T47D (cell line): ENCODE measurements at places on chromosomes 6 and 20.

DNA sequence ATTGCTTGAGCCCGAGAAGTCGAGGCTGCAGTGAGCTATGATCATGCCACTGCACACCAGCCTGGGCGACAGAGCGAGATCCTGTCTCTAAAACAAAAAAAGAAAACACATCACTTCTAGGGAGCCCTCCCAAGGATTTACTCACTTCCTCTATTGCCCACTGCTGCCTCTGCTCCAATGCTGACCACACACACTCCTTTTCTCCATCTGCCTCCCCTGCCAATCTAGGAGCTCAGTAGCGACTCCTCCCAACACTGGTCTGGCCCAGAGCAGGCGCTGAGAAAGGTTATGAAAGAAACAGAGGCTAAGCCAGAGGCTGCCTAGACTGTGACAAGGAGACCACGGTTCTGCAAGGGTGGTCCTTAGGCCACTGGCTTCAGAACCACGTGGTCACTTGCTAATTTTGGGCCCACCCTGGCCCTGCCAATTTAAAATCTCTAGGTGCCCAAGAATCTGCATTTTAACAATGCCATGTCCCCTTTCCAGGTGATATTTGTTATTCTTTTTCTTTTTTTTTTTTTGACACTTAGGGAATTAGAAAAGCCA, 1.3 kb upstream of the E2F1 start:
- no peak for DNase-seq

GRCh38 chr6:82363428-82364086, at the start of gene TPBG:
Gene TPBG, plus strand, starts transcription at chr6:82363817. Its CDS starts 1,145 bp downstream, at chr6:82364962.
- peak; percentile 45 for DNase-seq

- no peak for DNase-seq
These were observed 294.1 kb downstream of the TFAP2B start for GRCh38 chr6:51112731-51113130.

DNA sequence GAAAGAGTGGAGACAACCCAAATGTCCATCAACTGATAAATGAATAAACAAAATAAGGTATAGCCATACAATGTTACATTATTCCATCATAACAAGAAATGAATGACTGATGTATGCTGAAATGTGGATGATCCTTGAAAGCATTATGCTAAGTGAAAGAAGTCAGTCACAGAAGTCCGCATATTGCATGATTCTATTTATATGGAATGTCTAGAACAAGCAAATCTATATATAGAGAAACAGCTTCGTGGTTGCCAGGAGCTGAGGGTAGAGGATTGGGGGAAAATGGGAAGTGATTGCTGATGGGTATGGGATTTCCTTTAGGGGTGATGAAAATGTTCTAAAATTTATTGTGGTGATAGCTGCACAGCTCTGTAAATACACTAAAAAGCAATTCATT, 196.8 kb downstream of the ATXN1 start:
- DNase-seq: no peak

DNA sequence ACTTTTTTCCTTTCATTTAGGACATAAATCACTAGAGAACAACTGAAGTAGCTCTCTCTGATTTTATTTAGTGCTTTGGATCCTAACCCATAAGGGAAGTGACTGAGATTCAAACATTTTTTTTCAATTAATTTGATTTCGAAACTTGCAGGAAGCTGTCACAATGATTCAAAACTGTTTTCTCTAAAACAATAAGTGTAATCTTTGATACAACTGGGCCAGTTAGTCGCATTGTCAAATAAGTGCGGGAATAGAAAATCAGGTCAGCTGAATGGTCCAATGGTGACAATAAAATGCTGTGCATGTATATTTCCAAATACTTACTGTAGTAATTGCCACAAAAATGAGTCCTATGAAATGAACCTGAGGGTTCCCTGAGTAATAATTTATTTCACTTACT, 930.8 kb downstream of the TFAP2A start:
- no peak for DNase-seq

- no peak for DNase-seq
These were observed 29.7 kb downstream of the GJA1 start for GRCh38 chr6:121465101-121465500.

- DNase-seq: no peak
These were observed 3.2 kb downstream of the NKX2-2 start for GRCh38 chr20:21510414-21511384.

DNA sequence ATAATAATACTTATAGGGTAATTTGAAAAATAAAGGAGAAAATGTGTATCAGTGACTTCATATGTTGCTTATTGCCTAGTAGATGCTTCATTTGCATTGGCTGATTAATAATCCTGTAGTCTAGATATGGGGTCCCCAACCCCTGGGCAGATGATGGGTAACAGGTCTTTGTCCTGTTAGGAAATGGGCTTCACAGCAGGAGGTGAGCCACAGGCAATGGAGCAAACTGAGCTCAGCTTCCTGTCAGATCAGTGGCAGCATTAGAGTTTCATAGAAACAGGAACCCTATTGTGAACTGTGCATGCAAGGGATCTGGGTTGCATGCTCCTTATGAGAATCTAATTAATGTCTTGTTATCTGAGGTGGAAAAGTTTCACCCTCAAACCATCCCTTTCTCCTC, 1049.5 kb upstream of the EPHA7 start:
- no peak for DNase-seq

DNA sequence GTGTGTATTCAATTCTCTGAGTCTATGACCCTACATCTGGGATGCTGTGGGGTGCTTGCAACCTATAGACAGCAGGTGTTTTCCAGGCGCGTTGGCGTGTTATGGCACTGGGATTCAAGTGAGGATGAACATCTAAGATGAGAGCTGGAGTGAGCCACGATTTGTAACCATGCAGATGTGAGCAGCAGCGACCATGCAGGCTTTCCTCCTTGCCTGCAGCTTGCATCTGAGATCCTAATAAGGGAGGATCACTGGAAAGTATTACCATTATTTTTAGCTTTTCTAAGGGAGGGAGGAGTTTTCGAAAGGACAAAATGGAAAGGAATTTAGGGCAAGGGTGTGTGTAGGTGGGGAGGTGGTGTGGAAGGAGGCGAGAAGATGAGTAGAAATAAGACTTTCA, 216.7 kb downstream of the ATXN1 start:
- no peak for DNase-seq

- DNase-seq: no peak
These were observed 118.9 kb downstream of the MACROD2 start for GRCh38 chr20:14114065-14114704.
